ENCODE measurements at places on chromosomes 4 and X.

- DNase-seq: no peak
Measured at GRCh38 chr4:185680617-185681016, 131.4 kb downstream of the SORBS2 start.

DNA sequence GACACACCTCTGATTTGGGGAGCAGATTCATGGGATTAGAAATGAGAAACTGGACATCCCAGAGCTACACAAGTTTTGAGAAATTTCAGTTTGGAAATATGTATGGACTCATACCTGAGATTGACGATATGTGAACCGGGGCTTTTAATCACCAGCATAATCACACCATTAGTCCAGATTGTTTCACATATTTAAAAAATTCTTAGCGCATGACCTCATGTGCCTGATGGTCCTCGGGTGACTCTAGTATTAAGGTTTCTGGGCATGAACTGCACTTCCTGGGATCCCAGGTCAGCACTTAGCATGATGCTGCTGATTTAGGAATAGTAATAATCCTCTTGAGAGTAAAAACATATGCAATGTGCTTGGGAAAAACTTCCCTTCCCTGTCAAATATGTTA lies 91.9 kb upstream of the BCOR start:
- no peak for DNase-seq

DNA sequence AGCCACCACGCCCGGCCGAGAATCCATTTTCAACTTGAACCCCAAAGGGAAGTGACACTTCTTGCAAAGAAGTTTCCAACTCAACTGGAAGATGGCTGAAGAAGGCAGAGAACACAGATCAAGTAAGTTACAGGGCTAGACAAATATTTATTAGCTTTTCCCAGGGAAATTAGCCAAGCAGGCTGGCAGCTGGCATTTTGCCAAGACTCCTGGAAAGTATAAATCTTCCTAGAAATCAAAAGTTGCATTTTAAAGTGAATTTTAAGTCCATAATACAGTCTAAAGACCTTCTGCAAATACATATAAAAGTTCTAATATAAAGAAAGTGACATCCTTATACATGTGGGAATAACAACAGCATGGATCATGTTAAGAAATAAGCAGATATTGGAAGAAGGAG lies 3.4 kb upstream of the MRPL1 start:
- DNase-seq: no peak

- no peak for DNase-seq
Measured at GRCh38 chrX:135535077-135535940, 14.8 kb downstream of the INTS6L start.
